ENCODE measurements at places on chromosomes 13 and 19.

DNA sequence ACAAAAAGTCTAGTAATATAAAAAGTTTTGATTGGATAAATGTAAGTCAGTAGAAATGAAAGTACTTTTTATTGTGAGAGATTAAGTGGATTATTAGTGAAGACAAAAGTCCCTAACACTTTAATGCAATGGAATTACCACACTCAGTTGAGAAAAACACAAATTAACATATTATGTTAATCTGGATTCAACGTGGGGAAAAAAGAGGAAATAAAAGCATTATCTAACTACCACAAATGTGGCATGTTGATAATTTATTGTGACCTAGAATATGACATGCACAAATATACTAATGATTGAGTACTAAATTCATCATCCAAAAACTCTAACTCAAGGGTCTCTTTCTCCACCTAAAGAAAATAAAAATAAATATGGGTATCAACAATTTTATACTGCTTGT lies 41.5 kb downstream of the FOXO1 start:
- no peak for DNase-seq

DNA sequence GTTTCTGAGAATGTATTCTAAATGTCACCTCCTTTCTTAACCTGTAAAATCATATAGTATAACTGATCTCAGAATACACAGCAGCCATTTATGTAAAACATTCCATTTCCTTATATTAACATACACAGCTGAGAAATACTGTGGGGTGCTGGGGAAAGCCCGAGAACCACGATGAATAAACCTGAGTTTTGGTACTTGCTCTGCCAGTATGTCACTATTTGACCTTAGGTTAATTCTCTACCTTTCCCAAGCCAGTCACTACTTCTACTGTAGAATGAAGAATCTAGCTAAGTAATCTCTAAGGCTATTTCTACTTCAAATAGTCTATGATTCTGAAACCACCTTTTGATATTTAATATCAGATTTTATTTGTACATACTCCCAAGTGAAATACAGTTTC lies 173.7 kb downstream of the TBC1D4 start:
- DNase-seq = no peak

DNA sequence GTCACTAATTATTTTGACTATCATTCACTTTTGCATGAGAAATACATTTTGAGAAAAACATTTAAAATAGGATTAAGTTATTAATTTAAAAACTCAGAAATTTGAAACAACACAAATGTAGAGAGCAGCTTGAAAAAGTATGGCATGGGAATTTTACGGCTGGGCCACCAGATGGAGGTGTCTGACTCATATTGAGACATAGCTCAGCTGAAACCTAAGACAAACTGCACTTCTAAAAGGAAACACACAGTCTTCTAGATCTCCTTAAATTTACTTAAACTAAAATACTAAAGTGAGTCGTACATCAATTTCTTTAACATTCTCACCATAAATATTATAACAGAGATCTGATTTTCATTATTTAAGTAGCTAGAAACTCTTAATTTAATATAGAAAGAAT lies 41.9 kb upstream of the POSTN start:
- peak; percentile 8 for DNase-seq

DNA sequence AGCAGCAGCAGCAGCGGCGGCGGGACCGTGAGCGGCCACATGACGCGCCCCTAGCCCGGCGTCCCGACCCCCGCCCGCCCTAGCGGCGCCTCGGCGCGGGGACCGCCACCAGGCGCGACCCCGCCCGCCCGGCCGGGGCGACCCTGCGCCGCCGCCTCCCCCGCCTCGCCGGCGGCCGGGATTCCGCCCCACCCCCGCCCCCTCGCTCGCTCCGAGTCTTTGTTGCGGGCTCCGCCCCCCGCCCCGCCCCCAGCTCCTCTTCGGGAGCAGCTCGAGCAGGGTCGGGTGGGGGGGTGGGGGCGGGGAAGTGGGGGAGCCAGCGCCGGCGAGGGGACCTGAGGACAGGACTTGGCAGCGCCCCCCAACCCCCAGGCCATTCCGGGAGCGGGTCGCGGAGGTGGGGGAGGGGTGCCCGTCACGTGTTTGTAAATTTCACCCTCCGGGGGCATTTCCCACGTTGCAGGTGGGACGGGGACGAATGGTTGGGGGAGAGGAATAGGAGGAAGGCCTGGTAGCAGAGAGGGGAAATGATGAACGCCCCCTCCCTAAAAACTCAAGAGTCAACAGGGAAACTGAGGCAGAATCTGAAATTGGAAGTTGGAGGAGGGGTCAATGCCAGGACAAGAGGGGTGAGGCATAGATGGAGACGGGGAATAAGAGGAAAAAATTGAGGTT lies at the start of gene OLFM2:
Gene OLFM2 (minus strand): TSS at position 190 of the 675 bp plus-strand sequence. CDS start 149 bp downstream, at position 41.
- no peak for DNase-seq

DNA sequence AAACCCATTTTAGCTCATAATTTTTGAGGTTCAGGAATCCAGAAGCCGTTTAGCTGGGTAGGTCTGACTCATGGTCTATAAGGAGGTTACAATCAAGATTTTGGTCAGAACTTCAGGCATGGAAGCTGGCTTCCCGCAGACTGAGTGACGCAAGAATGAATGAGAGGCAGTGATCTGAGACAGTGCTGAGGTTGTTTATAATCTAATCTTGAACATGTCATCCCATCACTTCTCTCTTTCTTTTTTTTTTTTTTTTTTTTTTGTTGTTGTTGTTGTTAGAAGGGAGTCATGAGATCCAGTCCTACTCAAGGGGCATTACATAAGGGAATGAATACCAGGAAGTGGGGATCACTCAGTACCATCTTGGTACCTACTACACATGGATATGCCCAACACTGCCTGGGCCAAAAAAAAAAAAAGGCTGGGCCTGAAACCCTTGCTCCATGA lies 217.4 kb downstream of the DLEU7 start:
- no peak for DNase-seq

DNA sequence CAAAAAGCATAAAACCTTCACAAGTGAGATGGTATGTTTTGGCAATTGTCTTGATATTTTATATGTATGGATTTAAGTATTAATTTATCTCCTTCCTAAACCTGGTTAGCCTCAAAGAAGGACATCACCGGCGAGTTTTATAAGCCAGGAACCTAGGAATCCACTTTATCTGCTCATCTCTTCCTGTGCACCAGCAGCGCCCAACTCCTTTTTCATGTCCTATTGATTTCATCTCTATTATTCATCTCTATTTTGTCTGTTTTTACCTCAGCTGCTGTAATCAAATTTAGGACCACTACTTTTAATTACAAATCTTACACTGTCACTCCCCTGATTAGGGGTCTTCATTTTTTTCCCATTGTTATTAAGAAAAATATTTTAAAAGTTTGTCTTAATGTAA lies 286.4 kb downstream of the DACH1 start:
- DNase-seq = no peak

GRCh38 chr19:13072188-13072908 lies 30.3 kb downstream of the LYL1 start:
- DNase-seq = no peak

- DNase-seq = no peak
Observed at GRCh38 chr13:44429311-44429710, 55.7 kb downstream of the SERP2 start.

GRCh38 chr13:50463719-50464118 lies 379.8 kb downstream of the DLEU7 start:
- peak; percentile 8 for DNase-seq

GRCh38 chr19:38839816-38840582 lies 8.4 kb upstream of the ECH1 start:
- DNase-seq = no peak

DNA sequence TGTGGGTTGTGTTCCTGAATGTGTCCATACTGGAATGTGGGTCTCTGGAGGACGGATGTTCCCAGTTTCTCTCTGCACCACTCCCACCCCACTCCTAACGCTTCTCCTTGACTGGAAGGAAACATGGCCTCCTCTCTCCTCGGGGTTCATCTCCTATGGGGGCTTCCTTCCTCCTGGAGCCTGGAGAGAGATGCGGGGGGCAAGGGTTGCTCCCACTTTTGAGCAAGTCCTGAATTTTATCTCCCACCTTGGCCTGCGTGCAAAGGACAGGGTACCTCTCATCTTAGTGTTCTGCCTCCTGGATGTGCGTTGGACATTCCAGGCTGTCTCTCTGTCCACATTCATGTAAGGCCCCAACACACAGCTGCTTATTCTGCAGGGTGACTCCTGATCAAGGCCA lies 52.5 kb upstream of the UQCRFS1 start:
- no peak for DNase-seq

- no peak for DNase-seq
Observed at GRCh38 chr13:36456577-36456976, 24.3 kb downstream of the CCNA1 start.

- no peak for DNase-seq
Observed at GRCh38 chr19:55257461-55258420, 1.1 kb downstream of the PPP6R1 start.

GRCh38 chr19:42419309-42419708 lies 7.9 kb downstream of the LIPE start:
- DNase-seq = no peak

DNA sequence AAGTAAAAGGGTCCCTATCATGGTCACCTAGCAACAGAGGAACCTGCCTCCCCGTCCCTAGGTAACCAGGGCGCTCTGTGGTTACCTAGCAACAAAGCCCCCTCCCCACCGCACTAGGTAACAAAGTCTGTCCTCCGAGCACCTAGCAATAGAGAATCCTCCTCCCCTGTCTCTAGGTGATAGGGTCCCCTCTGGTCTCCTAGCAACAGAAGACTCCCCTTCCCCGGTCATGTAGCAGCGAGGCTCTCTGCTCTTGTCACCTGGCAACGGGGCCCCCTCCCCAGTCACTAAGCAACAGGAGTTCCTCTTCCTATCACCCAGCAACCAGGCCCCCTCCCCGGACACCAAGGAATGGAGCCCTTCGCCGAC lies 307 bp downstream of the JOSD2 start:
- no peak for DNase-seq

DNA sequence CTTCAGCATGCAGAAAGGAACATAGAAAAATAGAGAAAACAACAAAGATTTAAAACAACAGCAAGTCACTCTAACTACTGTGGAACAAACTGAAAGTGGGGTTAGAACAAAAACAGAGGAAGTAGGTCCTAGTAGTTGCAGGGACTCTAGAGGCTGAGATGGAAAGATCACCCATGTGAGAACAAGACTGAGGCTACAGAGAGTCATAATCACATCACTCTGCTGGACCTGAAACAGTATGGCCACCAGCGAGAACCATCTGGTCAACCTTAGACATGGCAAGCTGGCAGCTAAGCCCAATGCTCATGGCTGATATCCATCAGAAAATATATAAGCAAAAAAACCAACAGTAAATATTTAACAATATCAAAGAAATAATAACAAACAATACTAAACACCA lies 35.8 kb upstream of the ZNF724 start:
- no peak for DNase-seq

GRCh38 chr13:56317841-56318240 lies 822.9 kb upstream of the PRR20A start:
- DNase-seq = no peak

DNA sequence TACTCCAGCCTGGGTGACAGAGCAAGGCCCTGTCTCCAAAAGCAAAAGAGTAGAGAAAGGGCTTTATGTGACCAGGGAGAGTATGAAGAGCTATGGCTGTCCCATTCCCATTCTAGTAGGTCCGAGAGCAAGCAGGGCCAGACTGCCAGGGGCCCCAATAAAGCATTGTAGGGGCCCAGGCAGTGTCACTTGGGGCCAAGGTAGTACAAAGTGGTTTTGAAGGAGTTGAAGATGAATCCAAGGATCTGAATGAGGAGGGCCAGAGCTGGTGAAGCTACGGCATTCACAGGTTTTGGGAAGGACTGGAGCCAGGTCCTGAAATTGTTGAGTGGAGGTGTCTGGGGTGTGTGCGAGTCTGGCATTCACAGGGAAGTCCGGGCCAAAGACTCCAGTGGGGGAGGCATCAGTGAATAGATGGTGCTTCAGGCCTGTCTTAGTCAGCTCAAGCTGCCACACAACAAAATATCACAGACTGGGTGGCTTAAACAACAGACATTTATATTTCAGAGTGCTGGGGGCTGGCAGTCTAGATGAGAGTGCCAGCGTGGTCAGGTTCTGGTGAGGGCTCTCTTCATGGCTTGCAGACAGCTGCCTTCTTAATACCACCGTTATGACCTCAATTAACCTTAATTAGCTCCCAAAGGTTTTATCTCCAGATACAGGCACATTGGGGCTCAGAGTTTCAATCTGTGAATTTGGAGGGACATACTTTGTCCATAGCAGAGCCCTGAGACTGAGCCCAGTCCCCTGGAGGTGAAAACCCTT lies 9.9 kb downstream of the NACC1 start:
- no peak for DNase-seq

DNA sequence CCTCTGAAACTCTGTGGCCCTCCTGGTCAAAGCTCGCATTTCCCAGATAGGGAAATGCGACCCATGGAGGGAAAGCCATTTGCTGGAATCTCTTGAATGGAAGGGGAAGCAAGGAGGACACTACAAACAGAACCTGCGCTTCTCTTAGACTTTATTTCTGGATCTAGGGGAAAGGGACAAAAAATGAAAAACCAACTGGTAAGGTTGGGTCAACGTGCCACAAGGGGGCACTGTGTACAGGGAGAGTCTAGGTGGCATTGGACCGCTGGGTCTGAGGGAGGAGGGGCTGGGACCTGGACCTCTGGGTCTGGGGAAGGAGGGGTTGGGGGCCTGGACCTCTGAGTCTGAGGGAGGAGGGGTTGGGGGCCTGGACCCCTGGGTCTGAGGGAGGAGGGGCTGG lies 5.0 kb downstream of the KLK4 start:
- DNase-seq = no peak

DNA sequence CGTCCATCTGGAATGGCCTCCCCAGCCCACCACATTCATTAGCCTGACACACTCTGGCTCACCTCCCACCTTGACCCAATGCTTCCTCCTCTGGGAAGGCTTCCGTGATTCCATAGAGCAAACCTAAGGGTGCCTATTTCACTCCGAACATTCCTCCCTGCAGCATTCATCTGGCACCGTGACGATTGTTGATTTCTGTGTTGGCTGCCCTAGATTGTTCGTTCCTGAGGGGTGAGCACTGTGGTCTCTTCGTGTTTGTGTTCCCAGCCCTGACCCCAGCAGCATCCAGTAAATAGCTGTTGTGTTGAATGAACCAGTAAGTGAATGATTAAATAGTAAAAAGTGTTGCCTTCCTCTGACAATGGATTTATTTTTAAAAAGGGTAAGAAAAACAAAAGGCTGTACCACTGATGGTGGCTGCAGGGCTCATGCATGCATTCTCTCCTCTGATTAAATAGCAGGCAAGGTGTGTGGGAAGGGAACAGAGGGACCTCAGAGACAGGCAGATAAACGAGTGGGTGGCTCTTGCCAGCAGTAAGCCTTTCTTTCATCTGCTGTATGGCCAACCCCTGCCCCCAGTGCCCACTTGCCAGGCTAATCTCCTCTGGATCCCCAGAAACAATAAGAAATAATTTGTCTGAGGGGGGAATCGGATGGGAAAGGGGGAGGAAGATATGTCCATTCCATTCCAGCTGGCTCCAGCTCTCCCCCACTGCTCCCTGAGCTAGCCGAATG lies 48.4 kb upstream of the CACNA1A start:
- no peak for DNase-seq
